ENCODE measurements at places on chromosomes 13 and 19. TPM values are rescaled to one million over a fixed set of nuclear protein-coding genes. Genes with fewer than 3 reads are reported as not detected.

PABPC3 gene
- 0.14 TPM for total RNA-seq

PRR36 gene
- not detected for total RNA-seq

CKM gene
- not detected for total RNA-seq

ADM5 gene
- 4.0 TPM for total RNA-seq

DNA sequence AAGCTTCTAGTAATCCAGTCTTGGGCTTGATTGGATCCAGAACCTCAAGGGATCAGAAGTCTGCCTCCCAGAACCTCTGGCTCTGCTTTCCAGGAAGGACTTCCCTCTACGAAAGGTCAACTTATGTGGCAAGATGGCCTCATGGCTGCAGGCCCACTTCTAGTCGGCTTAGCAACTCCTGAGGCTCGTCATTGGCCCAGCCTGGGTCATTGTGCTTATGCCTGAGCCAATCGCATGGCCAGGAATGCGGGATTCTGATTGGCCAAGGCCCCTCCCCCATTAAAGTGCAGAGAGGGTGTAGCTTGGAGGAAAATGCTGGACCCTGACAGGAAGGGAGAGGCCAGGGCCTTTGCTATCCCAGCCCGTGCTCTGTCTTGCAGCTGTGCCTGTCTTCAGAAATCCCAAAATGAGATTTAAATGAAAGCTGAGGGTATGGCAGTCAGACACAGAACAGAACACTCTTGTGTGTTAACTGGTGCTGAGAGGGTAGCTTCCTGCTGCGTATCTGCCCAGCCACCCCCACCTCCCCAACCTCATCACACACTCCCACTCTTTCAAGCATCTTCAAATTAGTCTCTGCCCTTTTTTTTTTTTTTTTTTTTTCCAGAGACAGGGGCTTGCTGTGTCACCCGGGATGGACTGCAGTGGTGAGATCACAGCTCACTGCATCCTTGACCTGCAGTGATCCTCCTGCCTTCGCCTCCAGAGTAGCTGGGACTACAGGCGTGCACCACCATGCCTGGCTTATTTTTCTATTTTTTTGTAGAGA, 5.5 kb upstream of the CCNE1 start:
- peak; percentile 66 for DNase-seq

DNA sequence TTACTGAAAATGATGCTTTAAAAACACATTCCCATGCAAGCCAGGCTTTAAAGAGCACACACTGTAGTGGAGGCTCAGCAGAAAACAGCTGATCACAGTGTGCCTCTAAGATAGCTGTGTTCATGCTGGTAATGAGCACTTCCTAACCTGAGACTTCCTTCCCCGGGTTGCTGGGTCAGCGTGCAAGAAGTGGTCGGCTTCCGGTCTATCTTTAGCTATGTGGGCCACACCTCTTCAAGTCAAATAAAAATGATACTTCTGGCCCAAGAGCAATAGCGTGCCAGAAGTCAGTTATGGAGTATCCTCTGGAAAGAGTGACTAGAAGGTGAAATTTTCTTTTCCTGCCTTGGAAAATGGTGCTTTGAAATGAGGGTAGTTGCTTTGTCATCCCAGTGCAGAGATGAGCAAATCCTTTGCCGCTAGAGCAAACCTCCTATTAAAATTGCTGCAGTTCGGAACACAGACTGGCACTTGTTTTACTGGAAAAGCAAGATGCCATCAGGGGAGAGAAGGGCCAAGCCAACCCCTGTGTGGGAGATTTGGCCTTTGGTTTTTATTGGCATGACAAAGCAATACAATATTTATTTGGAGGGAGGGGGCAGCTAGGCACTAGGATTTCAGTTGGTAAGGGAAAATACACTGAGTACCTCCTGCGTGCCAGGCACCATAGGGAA, 64.2 kb downstream of the ARHGAP35 start:
- peak; percentile 75 for DNase-seq

- DNase-seq, result no peak
Observed at GRCh38 chr13:53068585-53069520, 40.2 kb downstream of the OLFM4 start.

DNA sequence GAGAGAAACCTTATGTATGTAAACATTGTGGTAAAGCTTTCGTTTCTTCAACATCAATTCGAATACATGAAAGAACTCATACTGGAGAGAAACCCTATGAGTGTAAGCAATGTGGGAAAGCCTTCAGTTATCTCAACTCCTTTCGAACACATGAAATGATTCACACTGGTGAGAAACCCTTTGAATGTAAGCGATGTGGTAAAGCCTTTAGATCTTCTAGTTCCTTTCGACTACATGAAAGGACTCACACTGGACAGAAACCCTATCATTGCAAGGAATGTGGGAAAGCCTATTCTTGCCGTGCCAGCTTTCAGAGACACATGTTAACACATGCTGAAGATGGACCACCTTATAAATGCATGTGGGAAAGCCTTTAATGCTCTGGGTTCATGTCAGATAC, 24.7 kb downstream of the ZNF136 start:
- no peak for DNase-seq

GRCh38 chr19:41735071-41735600, 20.2 kb upstream of the CEACAM6 start:
- no peak for DNase-seq

DNA sequence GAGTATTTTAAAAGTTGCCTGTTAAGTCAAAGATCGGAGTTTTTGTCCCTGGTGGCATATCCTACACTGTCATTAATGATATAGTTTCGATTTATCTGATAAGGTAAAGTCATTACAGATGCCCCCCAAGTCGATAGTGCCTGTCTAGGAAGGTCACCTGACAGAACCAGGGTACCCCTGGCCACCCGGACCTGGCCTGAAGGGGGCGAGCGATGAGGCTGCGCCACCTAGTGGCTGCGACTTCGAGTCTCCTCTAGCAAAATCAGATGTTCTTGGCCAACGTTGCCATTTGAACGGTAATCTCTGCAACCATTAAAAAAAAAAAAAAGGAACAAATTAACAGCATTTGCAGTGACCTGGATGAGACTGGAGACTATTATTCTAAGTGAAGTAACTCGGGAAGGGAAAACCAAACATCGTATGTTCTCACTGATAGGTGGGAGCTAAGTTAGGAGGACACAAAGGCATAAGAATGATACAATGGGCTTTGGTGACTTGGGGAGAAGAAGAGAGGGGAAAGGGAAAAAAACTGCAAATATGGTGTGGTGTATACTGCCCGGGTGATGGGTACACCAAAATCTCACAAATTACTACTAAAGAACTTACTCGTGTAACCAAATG, 565.1 kb downstream of the LIG4 start:
- peak; percentile 82 for DNase-seq

GRCh38 chr13:66899955-66900354, 330.2 kb downstream of the PCDH9 start:
- DNase-seq, result no peak

- DNase-seq, result no peak
Observed at GRCh38 chr19:3375221-3376090, 9.1 kb downstream of the NFIC start.

DNA sequence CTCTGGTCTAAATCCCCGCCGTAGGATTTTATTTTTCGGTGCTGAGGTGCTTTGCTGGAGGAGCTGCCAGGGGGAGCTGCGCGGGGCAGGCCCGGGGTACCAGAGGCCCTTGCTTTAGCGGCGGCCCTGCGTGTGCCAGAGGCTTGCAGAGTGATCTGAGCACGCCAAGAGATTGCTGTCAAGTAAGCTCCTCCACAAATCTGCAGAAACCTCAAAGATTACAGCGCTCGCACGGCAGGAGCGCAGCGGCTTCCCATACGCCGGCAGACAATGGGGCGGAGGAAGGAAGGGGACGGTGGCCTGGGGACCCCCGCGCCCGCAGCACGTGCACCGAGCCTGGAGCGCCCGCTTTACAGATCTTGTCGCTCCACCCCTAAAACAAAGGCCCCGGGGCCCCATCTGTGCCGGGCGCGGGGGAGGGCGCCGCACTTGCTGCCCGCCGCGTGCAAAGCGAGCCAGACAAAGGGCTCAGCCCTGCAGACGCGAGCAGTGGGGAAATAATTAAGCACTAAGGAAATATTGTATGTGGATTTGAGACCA, 9.1 kb upstream of the C19orf12 start:
- no peak for DNase-seq

DNA sequence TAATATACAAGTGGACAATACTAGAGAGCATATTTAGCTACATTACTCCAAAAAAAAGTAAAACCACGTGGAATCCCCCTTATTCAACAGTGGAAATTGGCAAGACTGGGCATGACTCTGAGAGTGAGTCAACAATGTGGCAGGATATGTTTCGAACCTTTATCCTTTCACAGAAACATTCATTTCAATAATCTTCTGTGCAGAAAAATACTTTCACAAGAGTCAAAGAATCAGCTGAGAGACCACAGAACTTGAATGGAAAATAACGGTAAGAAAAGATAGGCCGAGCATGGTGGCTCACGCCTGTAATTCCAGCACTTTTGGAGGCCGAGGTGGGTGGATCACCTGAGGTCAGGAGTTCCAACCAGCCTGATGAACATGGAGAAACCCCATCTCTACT, 25.1 kb upstream of the CD70 start:
- DNase-seq, result no peak

DNA sequence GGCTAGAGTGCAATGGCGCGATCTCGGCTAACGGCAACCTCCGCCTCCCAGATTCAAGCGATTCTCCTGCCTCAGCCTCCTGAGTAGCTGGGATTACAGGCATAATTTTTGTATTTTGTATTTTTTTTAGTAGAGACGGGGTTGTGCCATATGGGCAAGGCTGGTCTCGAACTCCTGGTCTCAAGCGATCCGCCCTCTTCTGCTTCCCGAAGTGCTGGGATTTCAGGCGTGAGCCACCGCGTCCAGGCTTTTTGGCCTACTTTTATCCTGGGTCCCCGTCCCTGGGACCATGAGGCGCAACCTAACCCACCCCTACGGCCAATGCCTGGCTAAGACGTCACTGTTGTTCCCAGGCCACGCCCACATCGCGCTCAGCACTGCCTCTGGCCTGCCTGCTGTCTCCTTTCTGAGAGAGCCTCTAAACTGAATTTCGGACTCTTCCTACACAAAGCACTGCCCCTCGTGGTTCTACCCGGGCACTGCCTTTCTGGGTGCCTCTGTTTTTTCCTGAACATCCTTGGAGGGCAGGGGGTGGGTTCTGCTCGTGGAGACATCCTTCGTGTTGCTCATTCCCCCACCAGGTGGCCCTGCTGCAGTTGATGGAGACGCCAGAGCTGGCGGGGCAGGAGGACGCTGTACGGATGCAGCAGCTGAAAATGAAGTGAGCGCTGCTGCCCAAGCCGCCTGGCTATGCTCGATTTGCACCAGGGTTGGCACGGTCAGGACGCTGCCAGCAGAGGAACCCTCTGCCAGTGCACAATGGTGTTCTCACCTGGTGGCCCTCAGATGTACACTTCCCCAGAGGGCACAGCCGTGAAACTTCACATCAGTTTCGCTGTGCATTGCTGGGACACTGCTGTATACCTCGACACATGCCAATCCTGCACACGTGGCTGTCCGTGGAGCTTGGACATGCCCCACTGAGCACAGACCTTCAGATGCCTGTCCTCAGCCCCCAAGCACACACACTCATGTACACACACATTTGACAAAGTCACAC, 2.0 kb downstream of the REX1BD start:
- DNase-seq, result peak; percentile 93

DNA sequence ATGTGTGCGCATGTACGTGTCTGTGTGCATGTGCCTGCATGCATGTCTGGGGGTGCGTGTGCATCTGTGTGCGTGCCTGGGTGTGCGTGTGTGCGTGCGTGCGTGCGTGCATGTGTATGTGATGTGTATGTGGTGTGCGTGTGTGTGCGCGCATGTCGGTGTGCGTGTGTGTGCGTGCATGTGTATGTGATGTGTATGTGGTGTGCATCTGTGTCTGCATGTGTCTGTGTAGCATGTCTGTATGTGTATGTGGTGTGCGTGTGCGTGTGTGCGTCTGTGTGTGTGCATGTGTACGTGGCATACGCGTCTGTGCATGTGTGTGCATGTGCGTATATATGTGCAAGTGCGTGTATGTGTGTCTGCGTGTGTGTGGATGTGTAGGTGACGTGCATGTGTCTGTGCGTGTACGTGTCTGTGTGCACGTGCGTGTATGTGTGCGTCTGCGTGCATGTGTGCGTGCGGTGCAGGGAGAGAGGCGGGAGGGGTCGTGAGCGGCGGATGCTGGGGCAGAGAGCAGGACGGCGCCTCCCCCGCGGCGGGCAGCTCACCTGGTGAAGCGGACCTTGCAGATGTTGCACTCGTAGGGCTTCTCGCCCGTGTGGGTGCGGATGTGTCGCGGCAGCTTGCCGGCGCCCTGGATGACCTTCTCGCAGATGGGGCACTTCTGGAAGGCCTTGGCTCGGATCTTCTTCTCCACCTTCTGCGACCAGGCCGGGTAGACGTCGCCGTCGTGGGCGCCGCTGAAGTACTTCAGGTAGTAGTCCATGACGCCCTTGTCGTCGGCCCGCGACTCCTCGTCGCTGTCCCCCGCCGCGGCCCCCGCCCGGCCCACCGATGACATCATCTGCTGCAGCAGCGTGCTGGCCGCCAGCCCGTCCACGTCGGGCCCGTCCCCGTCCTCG, 13.0 kb downstream of the ZBTB7A start:
- no peak for DNase-seq

- no peak for DNase-seq
Observed at GRCh38 chr13:67299751-67300150, 69.6 kb upstream of the PCDH9 start.

DNA sequence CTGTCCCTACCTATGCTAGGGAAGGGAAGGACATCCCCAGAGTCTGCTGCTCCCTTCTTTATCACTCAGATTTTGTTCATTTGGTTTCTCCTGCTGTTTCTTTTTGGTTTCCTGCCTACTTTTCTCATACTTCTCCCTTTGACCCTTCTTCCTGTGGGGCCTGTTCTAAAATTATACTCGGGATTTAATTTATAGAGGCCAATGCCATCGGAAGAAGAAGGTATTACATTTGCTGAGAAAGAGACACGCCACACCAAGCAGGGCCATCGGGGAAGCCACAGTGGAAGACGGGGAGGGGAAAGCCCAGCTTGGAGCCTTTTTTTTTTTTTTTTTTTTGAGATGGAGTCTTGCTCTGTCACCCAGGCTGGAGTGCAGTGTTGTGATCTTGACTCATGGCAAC, 46.8 kb upstream of the FARP1 start:
- DNase-seq, result no peak

DNA sequence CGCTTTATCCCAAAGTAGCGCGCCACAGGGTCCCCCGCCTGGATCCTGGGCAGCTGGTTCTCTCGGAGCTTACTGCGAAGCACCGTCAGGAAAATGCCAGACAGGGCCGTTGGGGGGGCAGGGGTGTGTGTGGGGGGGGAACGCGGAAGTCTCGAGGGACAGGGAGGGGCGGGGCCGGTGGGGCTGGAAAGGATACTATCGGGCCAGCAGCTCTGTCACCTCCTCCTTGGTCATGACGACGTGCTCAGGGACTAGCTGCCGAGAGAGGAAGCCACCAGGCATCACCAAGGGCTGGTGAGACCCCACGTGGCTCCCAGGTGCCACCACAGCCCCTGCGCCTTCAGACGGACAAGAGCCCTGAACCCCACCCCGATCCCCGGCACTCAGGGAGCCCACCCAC, 5.3 kb downstream of the POLR2E start:
- DNase-seq, result peak; percentile 81

All from Karpas-422 (cell line).